ENCODE measurements at places on chromosomes 12 and 14.
A peak's percentile ranks its signal among the peaks of the same experiment; 100 is the strongest.

DNA sequence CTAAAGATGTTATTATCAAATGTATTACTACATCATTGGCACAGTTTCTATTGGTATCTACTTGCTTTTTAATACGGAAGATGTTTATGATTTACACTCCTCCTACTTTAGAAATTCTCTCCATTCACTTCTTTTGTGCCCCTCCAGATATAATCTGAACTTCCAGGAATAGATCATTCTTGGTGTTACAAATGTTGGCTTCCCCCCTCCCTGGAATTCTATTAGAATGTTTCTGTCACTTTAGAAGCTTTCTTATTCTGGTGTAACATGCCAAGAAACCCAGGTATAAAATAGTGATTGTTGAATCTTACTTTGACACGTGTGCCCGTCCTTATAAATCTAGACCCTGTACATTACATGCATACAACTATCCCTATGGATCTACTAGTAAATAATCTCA lies 1.2 kb upstream of the WDR20 start:
- no peak for DNase-seq

DNA sequence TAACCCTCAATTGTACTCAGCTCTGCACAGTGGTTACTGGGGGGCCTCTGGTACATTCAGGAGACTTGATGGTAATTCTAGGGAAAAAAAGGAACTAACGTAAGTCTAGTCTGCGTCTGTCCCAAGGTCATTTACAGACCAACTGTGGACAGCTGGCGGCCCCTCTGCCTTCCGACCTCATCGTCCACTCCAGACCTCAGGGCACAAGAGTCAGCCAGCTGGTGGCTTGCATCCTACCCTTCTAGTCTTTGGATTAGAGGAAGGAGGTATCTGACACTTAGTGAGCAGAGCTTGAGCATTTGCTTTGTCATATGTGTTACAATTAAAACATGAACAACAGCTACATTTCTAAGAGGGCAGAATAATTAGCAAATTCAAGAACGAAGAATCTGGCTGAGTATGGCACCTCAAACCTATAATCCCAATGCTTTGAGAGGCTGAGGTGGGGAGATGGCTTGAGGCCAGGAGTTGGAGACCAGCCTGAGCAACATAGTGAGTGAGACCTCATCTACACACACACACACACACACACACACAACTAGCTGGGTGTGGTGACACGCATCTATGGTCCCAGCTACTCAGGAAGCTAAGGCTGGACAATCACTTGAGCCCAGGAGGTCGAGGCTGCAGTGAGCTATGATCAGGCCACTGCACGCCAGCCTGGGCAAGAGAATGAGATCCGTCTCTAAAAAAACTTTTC lies 36.5 kb downstream of the SSH1 start:
- DNase-seq = no peak

GRCh38 chr12:113157218-113157859 lies 7.8 kb downstream of the CFAP73 start:
- DNase-seq = no peak

- no peak for DNase-seq
These were observed 50.1 kb downstream of the TMEM132C start for GRCh38 chr12:128316973-128317526.

DNA sequence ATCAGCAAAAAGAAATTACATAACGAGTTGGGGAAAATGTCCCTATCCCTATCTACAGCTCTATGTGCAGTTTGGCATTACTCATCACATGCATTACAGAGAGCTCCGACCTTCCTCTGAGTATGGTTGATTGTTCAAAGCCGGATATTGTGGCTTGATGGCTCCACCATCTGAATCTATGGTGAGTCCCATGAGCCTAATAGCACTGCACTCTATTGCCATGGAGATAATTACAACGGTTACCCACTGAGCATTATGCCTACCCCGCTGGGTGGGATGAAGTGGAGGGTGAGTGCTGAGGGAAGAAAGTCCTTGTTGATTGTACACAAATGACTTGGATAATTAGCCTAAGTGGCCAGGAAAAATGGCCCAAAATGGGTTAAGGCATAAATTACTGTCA lies 800.5 kb downstream of the NRXN3 start:
- no peak for DNase-seq

GRCh38 chr12:10618338-10618987 lies 5.1 kb upstream of the MAGOHB start:
- no peak for DNase-seq

DNA sequence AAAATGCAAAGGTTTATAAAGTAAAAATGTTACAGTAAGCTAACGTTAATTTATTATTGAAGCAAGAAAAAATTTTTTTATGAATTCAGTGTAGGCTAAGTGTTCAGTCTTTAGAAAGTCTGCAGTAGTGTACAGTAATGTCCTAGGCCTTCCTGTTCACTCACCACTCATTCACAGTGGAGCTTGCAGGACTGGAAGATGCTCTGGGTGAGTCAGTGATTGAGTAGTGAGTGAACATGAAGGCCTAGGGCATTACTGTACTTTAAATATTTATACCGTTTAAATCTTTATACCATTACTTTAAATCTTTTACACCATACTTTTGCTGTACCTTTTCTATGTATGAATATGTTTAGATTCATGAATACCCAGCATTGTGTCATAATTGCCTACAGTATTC lies 120.3 kb upstream of the SLC38A4 start:
- no peak for DNase-seq

- DNase-seq = no peak
These were observed 78.5 kb downstream of the DPF3 start for GRCh38 chr14:72815430-72815829.

- DNase-seq = peak; percentile 55
These were observed 890 bp downstream of the KRT71 start for GRCh38 chr12:52552055-52552454.

DNA sequence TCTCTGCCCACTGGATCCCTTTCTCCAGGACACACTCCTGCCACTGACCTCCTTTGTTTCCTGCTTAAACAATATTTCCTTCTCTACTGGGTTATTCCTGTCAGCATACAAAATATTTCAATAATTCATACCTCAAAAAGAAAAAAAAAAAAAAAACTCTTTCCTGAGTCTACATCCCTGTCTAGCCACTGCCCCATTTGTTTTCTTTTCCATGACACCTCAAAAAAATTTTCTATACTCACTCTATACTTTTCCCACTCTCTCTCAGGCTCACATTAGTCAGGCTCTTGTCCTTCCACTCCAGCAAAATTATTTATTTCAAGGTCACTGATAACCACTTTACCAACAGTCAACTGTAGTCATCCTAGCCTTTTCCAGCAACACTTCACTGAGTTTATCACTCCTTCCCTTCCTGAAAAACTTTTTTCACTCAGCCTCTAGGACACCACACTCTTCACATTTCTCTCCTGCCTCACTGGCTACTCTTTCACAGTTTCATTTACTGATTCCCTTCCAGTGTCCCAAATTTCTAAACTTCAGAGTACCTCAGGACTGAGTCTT lies 29.4 kb upstream of the GXYLT1 start:
- DNase-seq = no peak

- no peak for DNase-seq
These were observed 55.6 kb downstream of the GPR65 start for GRCh38 chr14:88060576-88060975.

- no peak for DNase-seq
These were observed 290.8 kb downstream of the RPAP3 start for GRCh38 chr12:47415054-47415453.

DNA sequence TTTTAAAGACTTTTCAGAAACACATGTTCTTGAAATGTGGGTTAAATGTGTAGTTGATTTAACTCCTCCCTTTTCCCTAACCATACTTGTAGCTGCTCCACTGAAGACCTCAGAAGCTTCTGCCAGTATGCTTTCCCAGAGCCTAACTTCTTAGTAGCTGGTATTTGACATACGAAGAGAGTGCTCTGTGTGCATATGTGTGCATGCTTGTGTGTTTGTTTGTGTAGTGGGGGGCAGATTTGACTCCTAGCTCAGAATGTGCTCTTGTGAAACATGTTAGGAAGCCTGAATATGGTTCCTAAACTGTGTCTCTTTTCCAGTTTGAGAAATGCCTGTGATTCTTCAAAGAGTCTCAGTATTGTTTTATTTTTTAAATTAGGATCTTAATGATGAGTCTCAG lies 420.4 kb downstream of the PCNX1 start:
- DNase-seq = no peak

DNA sequence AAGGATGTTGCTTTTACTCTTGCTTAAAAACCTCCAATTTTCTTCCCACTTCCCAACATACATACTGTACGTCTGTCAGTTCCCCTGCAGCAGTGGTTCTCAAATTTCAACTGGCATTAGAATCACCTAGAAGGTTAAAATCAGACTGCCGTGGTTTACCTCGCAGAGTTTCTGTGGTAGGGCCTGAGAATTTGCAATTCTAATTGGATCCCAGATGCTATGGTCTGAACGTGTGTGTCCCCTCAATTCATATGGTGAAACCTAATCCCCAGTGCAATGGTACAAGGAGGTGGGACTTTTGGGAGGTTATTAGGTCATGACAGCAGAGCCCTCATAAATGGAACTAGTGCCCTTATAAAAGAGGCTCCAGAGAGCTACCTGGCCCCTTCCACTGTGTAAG lies 226.9 kb downstream of the CRADD start:
- no peak for DNase-seq

DNA sequence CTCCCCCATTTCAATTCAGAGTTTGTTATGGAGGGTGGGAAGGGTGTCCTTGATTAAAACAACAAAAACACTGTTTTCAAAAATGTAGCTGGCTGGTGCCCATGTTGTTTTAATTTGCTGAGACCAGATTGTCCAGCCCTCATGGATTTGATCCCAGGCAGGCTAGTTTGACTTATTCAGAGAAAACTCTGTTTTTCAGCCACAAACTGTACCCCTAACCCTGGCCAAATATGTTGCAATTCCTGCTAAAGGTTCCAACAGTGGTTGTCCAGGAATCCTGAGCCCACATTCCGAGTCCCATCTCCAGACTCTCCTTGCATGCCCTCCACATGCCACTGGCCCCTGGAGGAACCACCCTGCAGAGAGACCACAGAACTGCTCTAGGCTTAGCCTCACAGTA lies 36.0 kb downstream of the MAP1LC3B2 start:
- no peak for DNase-seq

- DNase-seq = no peak
These were observed 2.8 kb downstream of the SLC5A8 start for GRCh38 chr12:101207086-101207780.

DNA sequence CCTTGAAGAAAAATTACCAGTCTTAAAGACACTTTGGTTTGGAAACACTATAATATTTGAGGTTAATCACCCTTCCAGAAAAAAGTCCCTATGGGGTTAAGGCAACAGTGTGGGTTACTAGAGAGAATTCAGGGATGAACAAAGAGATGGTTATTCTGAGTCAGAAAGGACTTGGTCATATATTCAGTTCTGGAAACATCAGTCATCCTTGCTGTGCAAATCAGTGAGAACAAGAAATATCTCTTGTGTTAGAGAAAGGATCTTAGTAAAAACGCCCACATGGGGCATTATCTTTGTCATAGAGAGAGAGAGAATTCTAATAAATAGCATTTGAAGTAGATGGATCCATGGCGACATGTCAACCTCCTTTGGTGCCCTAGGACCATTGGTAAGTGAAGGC lies 59.4 kb upstream of the E2F7 start:
- DNase-seq = no peak

GRCh38 chr14:52473557-52473956 lies 78.7 kb downstream of the TXNDC16 start:
- DNase-seq = peak; percentile 3

DNA sequence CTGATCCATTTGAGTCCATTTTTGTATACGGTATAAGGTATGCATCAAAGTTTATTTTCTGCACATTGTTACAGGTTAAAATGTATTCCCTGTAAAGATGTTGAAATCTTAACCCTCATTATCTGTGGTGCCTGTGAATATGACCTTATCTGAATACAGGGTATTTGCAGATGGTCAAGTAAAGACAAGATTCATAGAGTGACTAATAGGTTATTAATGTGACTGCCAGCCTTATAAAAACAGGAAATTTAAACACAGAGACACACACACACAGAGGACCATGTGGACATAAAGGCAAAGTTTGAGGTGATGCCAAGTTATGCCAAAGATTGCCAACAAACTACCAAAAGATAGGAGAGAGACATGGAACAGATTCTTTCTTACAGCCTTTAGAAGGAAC lies 347.2 kb upstream of the DCN start:
- DNase-seq = no peak

GRCh38 chr14:57066887-57067513 lies 201.7 kb downstream of the EXOC5 start:
- DNase-seq = peak; percentile 17

GRCh38 chr12:85820101-85820500 lies 16.1 kb downstream of the RASSF9 start:
- DNase-seq = no peak

DNA sequence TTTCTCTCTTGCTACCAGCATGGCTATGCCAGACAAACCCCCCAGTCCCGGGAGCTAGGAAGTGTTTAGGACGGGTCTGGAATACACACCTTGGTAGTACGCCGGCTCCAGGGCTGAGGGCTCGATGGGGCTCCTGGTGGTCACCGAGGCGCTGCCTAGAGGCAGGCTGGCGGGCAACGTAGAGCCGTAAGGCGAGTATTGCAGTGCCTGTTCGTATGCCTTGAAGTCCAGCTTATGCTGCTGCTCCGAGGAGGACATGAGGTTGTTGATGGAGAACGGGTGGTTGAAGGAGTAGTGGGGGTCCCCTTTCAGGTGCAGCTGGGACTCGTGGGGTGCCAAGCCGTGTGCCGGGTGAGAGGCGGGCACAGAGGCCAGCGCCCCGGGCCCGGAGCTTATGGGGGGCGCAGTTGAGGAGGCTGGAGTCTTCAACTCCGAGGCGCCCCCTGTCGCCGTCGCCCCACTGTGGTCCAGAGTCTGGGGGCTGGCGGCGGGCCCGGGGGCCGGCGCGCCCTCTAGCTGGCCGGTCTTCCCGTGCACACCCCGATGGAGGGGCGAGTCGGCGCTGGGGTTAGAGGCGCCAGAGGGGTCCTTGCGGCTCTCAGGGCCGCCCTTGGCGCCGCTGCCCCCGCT lies 3.6 kb downstream of the FOXA1 start:
- DNase-seq = no peak

GRCh38 chr12:96020314-96021003 lies 14.9 kb downstream of the LTA4H start:
- no peak for DNase-seq

DNA sequence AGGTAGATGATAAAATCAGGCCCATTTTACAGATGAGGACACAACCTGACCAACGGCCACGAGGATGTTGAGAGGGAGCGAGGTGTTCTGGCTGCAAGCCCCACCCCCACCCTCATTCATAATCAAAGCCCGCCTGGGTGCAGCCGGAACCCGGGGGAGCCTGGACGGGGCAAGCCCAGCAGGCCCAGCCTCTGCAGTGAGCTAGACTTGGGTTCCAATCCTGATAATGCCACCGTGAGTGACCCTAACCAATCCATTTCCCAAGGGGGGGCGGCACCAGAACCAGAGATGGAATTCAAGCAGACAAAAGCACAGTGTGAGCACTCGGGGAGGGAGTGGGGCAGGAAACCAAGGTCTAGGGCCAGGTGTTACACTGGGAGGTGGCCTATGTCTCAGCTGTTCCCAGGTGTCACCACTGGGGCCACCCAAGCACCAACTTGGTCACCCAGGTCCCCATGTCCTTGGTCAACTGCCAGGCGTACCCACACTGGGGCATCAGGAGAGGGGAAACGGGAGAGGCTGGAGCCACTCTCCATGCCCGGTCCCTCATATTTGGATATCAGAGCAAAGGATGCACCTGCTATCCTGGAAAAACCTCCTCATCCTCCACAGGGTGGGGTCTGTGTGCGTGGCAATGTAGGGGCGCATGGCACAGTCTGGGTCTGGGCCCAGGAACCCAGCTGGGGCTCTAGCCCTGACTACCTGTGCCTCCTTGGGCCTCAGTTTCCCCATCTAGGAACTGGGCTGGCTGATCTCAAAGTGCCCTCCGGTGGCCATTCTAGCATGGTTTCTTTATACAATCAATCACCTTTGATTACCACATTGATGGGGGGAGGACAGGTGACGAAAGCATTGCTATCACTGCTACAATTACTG lies 58.4 kb downstream of the FAM222A start:
- no peak for DNase-seq

Data from spinal cord (tissue), 10 donors.